ENCODE measurements at places on chromosomes 5 and 9.

DNA sequence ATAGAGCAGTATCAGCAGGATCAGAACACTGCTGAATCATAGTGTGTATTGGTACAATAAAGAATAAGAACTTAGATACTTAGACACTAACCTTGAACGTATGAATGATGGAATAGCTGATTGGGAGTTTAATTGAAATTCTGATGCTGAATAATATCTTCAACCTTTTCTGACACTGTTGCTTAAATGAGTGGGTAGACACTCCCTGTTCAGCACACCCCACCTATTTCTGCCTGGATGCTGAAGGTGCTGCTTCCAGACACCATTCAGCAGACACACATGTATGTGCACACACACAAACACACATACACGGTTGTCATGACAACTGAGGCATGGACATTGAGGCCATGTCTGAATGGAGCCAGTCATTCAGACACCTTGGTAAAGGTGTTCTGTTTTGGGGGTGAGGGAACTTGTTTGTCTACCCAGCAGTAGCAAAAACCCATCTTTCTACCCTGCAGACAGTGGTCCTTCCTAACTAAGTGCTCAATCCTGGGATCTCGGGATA is 54.3 kb downstream of the TMEM215 start:
- no peak for DNase-seq

DNA sequence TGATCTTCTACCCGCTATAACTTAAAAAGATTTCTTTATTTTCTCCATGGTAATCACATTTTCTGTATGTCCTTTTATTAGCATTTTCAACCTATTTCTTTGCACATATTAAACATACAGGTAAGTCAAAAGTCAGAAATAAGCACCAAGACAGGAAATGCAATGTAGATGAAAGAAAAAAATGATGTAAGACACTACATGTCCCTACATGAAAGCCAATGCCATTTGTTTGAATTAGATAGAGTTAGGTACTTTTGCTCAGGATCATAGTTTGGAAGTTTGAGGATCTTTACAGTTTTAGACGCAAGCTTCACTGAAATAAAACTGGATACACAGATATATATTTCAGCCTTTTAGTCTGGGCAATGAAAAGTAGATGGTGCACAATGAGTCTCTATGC is 453.1 kb upstream of the MEF2C start:
- no peak for DNase-seq

DNA sequence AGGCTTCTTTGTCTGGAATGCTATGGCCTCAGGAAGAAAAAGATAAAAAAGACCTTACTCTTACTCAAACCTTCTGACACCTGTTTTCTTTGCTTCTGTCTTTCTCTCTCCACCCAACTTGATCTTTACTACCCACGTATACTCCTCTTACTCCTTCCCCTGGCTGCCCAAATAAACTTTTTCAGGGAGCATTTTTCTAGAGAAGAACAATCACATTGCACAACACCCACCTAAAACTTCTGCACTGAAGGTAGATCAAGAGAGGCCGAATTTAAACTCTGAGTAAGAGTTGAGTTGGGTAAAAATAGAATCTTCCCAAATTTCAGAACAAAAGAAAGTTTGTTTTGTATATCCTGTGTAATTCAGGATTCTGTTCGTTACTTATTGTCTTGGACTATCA is 3.9 kb downstream of the TEX48 start:
- no peak for DNase-seq

DNA sequence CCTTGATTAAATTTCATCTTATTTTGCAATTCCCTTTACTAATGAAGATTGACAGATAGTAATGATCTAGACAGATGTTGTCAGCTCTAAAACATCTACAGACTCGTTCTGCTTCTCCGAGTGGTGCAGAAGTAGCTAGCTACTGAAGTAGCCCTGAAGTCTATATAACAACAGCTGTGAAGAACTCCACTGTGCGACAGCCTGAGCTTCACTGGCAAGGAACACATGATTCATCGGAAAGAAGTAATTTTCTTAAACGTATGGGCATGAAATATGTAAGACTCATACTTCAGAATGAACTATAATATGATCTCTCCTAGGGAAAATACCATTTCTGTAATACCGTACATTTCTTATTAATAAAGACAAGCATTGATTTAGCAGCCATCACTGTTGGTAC is 96.2 kb downstream of the TRPM3 start:
- no peak for DNase-seq

GRCh38 chr5:35294976-35295375 is 64.7 kb upstream of the PRLR start:
- DNase-seq = no peak

DNA sequence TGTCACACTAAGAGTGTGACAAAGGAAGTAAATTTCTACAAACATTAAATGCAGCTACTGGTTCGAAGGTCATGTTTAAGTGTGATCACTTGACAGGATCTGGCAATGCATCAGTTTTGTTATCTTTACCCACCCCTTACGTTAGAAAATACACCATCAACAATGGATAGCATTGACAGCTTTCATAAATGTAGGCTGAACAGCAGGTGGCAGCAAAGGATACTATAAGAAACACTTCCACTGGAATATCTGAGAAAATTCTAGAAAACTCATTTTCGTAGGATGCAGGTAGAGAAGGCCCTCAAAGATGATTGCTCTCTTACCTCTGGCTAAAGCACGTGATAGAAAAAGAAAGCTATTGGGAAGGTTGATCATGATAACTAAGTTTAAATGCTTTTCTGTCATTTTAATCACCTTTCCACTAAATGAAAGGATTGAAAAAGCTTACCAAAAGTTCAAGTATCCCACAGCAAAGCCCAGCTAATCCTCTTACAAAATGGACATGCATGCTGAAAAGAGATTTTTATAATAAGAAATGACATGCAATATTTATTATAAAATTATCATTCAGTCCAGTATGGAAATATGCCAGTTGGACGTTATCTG is 292.5 kb downstream of the PARP8 start:
- peak; percentile 53 for DNase-seq

DNA sequence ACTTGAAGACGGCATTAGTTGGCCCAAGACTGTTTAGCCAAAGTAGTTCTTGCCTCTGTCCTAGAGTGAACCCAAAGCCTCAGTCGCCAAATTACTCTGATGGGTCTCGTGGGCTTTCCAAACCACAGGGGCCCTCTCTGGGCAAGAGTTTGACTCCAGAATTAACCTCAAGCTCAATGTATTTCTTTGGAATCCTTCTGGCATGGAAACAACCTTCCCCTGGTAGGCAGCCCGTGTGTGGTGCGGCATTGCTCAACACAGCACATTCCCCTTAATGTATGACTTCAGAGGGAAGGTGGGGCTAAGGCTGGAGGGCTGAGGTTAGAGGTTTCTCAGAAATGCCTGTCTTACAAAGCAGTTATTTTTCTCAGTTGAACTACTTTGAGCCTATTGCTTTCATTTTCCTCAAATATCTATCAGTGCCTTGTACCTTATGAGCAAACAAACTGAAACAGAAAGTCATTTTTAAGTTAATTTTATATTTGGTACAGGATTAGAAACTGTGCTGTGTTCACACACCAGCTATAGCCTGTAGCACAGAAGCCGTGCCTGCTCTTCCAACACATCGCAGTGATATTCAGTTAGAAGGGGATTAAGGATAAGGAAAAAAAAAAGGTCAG is 123.9 kb upstream of the HAPLN1 start:
- DNase-seq = no peak

GRCh38 chr5:104199771-104200170 is 637.2 kb upstream of the NUDT12 start:
- DNase-seq = no peak

DNA sequence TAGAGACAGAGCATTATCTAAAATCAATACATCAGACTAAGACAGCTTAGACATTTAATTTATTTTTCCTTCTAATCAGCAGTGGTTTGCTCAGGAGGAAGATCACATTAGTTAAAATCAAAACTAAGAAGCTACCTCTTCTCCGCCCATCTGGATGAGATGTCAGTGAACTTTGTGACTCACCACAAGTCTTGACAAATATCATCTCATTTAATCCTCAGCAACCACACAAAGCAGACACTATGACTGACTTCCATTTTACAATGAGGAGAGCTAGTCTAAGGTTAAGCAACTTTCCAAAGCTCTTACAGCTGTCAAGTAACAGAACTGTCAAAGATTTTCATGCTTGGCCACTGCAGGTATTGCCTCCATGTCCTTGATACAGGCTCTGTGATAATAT is 289.5 kb downstream of the DEPDC1B start:
- no peak for DNase-seq

GRCh38 chr5:10505517-10506095 is 58.3 kb upstream of the ANKRD33B start:
- DNase-seq = no peak

GRCh38 chr5:110727025-110727314 is 499 bp upstream of the TMEM232 start:
- peak; percentile 40 for DNase-seq

GRCh38 chr5:10145923-10146401 is 103.7 kb downstream of the ATPSCKMT start:
- peak; percentile 35 for DNase-seq

DNA sequence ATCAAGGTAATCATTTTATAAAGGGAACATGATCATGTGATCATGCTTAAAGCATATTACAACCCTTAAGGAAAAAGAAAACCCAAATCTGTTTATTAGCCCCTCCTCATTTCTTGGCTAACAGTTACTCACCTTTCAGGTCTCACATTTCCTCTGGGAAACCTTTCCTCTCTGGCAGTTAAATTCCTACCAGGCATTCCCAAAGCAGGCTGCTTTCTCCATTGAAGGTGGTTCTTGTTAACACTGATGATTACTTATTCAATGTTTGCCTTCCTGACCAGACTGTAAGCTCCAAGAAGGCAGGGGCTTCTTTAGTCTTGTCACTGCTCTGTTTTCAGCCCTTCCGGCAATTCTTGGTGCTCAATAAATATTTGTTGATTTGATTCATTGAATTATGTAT is 59.9 kb downstream of the PLK2 start:
- no peak for DNase-seq

- no peak for DNase-seq
Measured at GRCh38 chr5:33691856-33692255, 199.9 kb downstream of the ADAMTS12 start.

GRCh38 chr9:127568971-127569885 is 42.8 kb upstream of the STXBP1 start:
- peak; percentile 79 for DNase-seq

GRCh38 chr5:76305775-76306174 is 97.3 kb upstream of the IQGAP2 start:
- DNase-seq = no peak

DNA sequence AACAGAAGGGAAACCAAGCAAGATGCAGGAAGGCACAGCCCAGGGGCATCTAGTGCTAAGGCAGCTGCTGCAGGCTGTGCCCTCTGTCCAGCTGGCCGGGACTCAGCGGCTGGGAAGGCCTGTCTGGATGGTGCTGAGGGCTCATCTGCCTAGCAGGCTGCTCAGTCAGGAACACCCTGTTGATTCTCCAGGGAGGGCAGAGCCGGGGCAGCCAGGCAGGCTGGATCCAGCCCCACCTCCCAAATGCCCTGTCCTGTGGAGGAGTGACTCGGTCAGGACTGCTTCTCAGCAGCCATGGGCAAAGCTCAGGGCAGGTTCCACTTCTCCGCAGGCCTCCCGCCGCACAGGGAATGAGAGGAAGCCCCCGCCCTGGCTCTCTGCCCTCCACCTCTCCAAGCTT is 7.8 kb upstream of the LCN9 start:
- DNase-seq = no peak

GRCh38 chr5:158054223-158055110 is 195.5 kb upstream of the CLINT1 start:
- no peak for DNase-seq

DNA sequence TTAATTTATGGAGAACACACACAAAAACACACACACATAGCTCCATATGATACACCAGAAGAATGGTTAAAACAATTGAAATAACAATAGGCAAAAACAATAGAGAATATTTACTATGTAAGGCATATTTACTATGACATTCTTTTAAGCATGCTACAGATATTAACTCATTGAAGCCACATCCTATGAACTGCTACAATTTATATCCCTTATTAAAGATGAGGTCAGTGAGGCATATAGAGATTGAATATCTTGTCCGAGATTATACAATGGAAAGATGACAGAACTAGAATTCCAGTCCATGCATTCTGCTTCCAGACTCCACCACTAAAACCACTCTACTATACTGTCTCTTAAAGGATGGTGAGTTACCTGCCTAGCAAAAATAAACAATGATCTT is 60.7 kb downstream of the ADAMTS12 start:
- DNase-seq = no peak

DNA sequence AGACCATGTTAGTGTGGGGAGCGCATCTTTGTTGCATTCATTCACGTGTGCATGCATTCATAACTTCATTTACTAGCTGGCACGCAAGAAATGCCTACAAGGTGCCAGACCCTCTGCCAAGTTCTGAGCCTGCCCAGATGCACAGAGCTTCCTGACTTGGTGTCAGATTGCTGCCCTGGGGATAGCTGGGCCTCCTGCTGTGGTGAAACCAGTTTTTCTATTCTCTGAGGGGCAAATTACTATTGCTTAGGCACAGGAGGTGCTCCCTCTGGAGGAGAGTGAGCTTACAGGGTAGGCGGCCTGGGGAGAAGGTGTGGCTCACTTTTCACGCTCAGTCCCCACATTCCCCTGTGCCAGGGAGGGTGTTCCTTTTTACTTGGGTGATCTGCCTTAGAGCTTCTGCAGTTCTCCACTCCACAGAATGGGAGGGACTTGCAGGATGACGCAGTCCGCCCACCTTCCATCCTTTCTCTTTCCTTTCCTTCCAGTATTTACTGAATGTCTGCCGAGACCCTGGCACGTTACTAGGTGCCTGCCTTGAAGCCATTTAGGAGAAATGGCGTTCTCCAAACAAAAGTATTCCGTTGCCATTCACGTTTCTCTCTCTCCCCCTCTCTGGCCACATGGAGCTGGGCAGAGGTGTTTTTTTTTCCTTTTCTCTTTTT is 27.9 kb upstream of the CTNNA1 start:
- peak; percentile 23 for DNase-seq

DNA sequence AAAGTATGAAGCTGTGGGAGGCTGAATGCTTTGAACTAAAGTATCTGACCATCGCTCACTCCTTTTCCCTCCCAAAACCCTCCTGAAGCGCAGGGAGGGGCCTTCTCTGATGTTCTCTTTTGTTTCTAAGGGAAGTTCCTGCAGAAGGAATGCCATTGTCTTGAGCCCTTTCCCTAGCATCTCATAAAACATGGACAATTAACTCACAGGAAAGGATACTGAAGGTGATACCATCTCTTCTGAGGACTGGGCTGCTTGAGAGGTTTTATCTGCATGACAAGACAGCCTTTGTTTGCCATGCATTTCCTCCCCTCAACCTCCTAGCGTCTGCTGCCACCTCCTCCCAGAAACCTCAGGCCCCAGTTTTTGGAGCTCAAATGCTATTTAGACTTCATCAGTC is 4.3 kb upstream of the RMND5B start:
- DNase-seq = no peak

GRCh38 chr5:177350776-177351391 is 584 bp downstream of the LMAN2 start:
- DNase-seq = no peak

GRCh38 chr9:109101202-109101595 is 18.5 kb downstream of the TMEM245 start:
- no peak for DNase-seq

Measured in LoVo (cell line).